Activated B cell treated with CpG ODN at 0.5 μM for 24 hours (primary cell): ENCODE measurements at places on chromosomes 4 and X. TPM values are rescaled to one million over a fixed set of nuclear protein-coding genes. Genes with fewer than 3 reads are reported as not detected.
A peak's percentile ranks its signal among the peaks of the same experiment; 100 is the strongest.

STATH gene
- total RNA-seq = not detected in 2 replicates

DNA sequence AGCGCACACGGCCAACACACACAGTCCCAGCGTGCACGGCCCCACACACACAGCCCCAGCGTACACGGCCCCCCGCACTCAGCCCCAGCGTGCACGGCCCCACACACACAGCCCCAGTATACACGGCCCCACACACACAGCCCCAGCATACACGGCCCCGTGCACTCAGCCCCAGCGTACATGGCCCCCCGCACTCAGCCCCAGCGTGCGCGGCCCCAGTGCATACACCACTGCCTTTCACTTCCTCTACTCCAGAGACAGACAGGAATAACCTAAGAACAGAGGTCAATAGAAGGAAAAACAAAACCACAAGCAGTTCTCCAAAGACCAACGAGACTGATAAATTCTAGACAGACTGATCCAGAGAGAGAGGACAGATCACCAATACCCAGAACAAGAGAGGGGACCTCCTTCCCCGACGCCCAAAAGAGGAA lies 17.1 kb downstream of the GAK start:
- peak overlapping the region; percentile 3 for H3K27ac ChIP-seq
- H3K27me3 ChIP-seq = no peaks in the 10 kb centered on the region
- peak; percentile 17 for DNase-seq
- H3K4me3 ChIP-seq = peak overlapping the region; percentile 58

- no peak for DNase-seq
- H3K36me3 ChIP-seq = peaks cover 2% of the 10 kb centered on the region
- no peak overlapping the region for H3K4me3 ChIP-seq
- no peaks in the 10 kb centered on the region for H3K4me1 ChIP-seq
Observed at GRCh38 chrX:97594646-97595224, 711.0 kb downstream of the RPA4 start.

DNA sequence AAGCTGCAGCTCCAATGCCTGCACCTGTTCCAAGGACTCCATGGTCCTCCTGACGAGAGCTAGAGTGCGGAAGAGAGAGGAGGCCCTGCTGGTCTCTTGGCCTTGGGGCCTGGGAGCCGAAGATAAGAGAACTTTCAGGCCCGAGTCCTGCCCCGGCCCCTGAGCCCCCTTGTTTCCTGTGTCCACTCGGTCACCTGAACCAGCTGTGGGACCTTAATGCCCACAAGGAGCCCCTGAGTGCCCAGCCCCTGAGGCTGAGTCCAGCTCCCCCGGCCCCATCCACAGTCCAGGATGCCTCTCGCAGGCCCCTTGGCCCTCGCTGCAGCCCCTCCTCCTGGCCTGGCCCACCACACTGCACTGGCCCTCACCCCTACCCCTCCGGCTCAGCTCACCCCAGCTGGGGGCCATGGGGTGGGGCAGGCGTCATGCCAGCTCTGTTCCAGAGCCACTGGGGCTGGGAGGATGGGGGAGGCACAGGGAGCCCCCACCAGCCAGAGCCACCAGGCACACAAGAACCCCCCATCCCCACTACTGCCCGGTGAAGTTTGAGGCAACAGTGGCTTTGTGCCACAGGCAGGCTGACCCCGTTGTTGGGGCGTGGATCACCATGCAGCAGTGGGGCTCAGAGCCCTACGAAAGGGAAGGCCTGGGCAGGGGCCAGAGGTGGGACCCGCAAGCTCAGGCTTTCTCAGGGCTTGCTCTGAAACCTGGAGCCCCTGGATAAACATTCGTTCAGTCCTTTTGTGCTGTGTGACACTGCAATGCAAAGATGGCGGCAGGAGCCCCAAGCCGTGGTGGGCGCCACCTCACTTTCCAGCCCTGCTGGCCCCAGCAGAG lies 14.1 kb downstream of the NAT8L start:
- DNase-seq = no peak
- H3K4me1 ChIP-seq = no peaks in the 10 kb centered on the region
- H3K27me3 ChIP-seq = no peaks in the 10 kb centered on the region
- no peak overlapping the region for H3K4me3 ChIP-seq

MSMO1 gene
- 74.6 and 87.9 TPM in 2 replicates for total RNA-seq

MOSPD2 gene
- total RNA-seq = 15.6 and 19.7 TPM in 2 replicates

GRCh38 chr4:98626350-98626749 lies 32.1 kb downstream of the TSPAN5 start:
- H3K36me3 ChIP-seq = no peaks in the 10 kb centered on the region
- no peaks in the 10 kb centered on the region for H3K4me1 ChIP-seq
- H3K27me3 ChIP-seq = no peaks in the 10 kb centered on the region
- DNase-seq = no peak
- H3K4me3 ChIP-seq = no peak overlapping the region

GRCh38 chr4:139229534-139230039 lies 50.4 kb downstream of the MGARP start:
- H3K27ac ChIP-seq = no peak overlapping the region
- DNase-seq = no peak
- peaks cover 3% of the 10 kb centered on the region for H3K4me1 ChIP-seq
